NCI-H1436 treated with DMSO at 0.1 percent for 48 hours (cell line): ENCODE measurements at places on chromosomes 5 and 9.
A peak's percentile ranks its signal among the peaks of the same experiment; 100 is the strongest.

DNA sequence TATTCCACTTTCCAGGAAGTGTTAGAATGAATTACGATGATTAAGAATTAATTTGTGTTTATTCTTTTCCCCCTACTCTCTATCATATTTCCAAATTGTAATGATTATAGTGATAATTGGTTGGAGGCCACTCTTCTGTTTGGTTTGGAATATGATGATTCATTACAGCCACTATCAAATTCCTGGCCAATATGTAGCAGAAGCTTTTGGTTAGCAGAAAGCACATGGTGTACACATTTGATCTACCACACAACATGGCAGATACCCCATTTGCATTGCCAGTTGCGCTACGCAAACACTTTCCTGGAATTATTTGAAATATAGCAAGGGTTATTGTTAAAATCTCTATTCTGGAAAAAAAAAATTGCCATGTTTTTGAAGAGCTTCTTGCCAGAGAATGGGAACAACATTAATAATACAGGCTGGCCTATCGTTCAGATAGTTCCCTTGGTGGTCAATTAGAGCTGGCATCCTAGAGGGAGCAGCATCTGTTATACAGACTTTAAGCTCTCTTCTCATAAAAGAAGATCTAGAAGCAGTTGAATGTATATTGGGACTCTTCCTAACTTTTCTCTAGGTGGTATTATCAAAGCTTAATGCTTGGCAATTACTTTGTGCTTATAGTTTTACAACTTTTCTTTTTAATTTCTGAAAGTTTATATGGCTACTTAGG is 455.0 kb upstream of the ACTBL2 start:
- DNase-seq: no peak

GRCh38 chr5:177220576-177220975 is 82.9 kb downstream of the RAB24 start:
- no peak for DNase-seq

DNA sequence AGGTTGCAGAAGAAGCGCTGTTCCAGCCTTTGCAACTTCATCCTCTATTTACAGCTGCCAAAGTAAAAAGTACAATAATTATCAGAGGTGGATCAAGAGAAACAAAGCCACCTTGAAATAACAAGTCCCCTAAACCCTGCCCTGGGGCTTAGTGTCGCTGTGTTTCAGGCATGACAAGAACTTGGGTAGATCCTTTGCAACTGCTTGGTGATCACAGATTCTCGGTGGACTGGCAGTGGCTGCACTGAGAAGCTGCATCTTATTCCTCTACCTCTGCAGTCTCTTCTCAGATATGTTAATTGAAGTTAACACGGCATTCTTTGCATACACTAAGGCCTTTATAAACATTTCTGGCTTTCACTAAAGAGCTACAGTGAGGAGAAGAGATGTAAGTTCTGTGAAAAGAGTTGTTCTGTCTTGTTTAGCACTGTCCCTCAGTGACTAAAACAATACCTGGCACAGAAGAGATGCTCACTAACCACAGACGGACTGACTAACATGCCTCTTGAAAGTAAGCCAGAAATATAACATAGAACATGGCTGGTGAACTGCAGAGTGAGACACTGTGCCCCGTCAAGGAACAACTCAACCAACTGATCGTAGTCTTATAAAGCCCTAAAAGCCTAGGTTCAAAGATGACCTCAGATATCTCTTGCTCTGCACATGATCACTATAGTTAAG is 144.2 kb downstream of the MLLT3 start:
- DNase-seq: no peak

- no peak for DNase-seq
These were observed 336.7 kb upstream of the CLINT1 start for GRCh38 chr5:158195416-158196210.

- DNase-seq: no peak
These were observed 24.7 kb upstream of the CETN3 start for GRCh38 chr5:90434116-90434714.

GRCh38 chr9:120434532-120434931 is 145.4 kb downstream of the CDK5RAP2 start:
- DNase-seq: no peak

- no peak for DNase-seq
These were observed 9.9 kb upstream of the GLIS3 start for GRCh38 chr9:4309806-4310205.

DNA sequence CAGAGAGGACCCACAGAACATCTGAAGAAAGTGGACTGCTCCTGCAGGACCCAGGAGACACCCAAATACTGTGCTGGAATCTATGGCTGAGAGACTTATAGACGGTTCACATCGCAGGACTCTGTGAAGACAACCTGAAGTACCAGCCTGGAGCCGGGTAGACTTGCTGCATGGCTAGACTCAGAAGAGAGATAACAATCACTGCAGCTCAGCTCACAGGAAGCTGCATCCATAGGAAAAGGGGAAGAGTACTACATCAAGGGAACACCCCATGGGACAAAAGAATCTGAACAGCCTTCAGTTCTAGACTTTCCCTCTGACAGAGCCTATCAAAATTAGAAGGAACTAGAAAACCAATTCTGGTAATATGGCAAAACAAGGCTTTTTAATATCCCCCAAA is 26.5 kb upstream of the TRIM36 start:
- no peak for DNase-seq

GRCh38 chr9:117234103-117234502 is 180.8 kb downstream of the ASTN2 start:
- DNase-seq: no peak

DNA sequence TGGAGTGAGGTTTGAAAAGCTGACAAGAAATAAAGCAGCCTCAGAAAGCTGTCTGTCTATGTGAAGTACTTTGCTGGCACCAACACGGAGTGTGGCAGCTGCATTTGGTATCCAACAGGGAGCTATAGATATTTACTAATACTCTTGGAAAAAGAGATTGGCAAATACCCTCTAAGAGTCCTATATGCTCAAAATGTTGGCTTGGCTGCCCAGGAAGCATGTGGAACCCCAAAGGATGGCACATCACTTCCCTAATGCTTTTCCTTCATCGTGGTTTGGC is 398.3 kb downstream of the TLE4 start:
- DNase-seq: no peak

DNA sequence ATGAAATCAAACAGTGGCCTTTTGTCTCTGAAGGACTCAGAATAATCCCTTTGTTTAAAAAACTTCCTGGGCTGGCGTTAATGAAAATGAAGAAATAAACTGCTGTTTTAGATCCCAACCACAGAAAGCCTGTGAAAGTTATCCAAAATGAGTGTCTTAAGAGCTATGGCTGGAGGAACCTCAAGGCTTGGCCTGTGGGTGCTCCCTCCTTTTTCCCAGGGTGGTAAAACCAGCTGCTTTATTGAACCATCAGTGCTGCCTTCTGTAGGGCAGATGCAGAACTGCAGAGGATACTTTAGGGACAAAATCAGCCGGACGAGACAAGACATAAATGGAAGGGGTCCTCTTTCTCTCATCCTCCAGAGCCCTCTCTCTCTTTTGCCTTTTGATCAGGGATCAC is 100.9 kb downstream of the SMARCA2 start:
- no peak for DNase-seq

- DNase-seq: no peak
These were observed 942.4 kb downstream of the CDH12 start for GRCh38 chr5:21910731-21911130.

- DNase-seq: no peak
These were observed 8.5 kb upstream of the DNAJC25 start for GRCh38 chr9:111622626-111623025.

DNA sequence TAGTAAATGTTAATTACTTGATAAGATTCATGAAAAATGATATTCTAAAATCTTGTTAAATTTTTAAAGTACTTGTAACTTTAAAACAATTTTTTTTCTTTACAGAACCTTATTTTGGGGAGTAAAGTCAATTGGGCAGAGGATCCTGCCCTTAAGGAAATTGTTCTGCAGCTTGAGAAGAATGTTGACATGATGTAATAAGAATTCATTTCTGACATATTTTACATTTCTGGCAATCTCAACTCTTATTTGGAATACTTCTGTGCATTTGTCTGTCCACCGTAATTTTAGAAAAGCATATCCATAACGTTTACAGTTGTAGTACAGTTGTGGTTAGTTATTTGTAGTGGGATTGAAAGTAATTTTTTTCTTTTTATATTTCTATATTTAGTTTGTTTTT is 20.2 kb downstream of the CENPH start:
- DNase-seq: no peak

- no peak for DNase-seq
These were observed 26.7 kb downstream of the FBXO10 start for GRCh38 chr9:37549527-37549926.

GRCh38 chr9:28714188-28714587 is 1140.9 kb upstream of the C9orf72 start:
- no peak for DNase-seq

GRCh38 chr5:112686675-112687074 is 51.0 kb upstream of the APC start:
- DNase-seq: no peak

DNA sequence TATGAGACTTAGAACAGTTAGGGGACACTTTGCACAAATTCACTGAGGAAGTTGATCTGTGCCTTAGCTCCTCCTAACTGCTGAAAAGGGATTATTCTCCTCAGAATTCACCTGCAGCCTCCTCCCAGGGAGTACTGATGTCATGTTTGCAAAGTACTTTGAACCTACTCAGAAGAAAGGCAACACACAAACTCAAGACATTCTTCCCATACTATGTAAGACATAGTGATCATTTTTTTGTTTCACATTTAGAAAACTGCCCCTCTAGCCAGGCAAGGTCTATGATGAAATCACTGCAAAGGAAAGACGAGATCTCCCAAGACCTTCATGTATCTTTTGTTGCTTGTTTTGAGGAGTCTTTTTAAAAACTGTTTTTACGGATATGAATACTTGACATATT is 10.6 kb upstream of the VLDLR start:
- DNase-seq: no peak

DNA sequence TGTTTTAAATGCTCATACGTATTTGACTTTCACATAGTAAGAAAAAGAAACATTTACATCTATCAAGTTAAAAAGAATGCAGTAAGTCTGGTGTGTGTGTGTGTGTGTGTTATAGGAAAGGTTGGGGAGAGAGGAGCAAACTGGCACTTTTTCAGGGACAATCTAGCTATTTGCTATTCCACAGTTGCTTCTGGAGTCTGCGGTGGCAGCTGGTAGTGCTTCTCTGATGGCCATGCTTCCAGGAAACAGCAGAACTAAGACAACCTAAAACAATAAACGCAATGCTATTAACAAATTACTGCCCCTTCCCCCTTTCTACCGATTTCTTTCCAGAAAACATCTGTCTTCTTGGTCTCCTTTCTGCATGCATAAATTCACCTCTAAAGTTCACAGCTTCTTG is 70.0 kb upstream of the CDH10 start:
- no peak for DNase-seq

- no peak for DNase-seq
These were observed 29.3 kb downstream of the POLR1E start for GRCh38 chr9:37514999-37515398.

GRCh38 chr9:19020886-19021455 is 12.0 kb downstream of the SAXO1 start:
- DNase-seq: no peak

DNA sequence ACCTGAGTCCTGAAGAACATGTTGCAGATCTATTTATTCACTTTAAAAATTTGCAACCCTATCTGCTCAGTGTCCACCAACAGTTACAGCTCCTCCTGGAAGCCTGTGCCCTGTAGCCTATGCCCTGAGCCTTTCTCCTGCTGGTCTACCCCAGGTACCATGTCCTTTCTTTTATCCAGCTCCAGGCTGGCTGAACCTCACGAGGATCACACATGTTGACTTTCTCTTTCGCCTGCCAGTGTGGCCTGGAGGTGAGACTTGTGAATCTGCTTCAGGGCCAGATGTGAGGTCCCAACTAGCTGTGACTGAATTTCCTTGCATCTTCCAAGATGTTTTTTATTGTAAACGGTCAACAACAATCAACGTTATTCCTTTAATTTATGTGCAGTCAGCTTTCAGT is 70.7 kb downstream of the GDNF start:
- no peak for DNase-seq

GRCh38 chr9:133609311-133610098 is at the start of gene FAM163B:
TSS of gene FAM163B (minus strand) at chr9:133609389. CDS start at chr9:133580223, 29,166 bp downstream.
- DNase-seq: no peak

- no peak for DNase-seq
These were observed 90.1 kb downstream of the MAP1B start for GRCh38 chr5:72197393-72197792.

GRCh38 chr5:99331061-99331460 is 402.3 kb upstream of the CHD1 start:
- peak; percentile 58 for DNase-seq

GRCh38 chr9:94926431-94926800 is 199.9 kb downstream of the AOPEP start:
- DNase-seq: no peak

DNA sequence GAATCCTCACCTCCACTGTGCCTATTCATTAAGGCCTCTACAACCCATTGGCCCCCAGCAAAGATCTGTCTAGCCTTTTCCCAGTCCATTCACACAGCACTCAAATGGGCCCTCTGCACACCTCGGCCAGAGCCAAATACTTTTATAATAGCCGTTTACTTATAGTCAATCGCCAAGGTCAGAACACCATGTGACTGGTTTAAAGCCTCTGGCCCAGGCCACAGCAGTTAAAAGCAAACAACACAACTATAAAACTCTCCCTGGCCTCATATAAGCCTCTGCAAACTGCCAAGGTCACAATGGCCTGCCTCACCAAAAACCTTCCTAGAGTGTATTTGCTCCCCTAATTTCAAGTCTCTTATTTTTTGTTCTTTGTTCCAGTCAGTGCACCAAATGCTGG is 562.6 kb downstream of the CAAP1 start:
- no peak for DNase-seq

- no peak for DNase-seq
These were observed 67.0 kb upstream of the NEK6 start for GRCh38 chr9:124190761-124191160.

DNA sequence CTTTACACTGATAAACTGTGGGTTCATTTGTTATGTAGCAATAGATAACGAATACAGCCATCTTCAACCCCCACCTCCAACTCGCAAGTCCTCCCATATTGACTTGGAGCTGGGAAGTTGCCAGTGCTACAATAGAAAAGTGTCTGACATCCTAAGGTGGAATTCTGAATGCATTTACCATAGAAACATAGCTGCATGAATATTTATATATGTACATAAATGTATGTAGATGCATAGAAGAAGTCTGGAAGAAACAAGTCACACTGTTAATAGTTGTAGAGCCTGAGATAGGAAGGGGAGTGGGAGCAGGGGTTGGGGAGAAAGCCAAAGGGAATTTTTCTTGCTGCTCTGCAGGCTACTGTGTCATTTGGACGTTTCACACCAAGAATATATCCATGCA is 88.1 kb upstream of the SSBP2 start:
- DNase-seq: no peak

DNA sequence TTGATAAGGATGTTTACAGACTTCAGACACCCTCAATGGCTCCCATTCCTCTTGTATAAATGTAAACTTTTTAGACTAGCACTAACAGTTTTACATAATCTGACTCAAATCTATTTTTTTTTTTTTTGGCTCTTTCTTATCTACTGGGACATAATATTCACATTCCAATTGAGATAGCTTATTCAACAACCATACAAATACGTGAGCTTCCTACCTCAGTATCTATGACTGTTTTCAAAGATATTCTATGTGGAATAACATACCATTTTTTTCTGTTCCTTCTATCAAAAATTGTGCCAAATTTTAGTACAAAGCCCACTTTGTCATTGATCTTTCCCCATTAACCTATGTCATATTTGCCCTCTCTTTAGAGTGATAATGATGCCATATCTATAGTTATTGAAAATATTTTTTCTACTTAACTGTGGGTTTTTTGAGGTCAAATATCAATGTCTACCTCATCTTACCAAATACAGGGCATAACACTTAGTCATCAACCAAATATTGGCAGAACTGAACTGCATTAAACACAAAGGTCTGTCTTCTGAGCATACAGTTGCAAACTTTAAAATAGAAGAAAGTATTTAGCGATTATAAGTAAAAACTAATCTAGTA is 482.6 kb downstream of the PTPRD start:
- DNase-seq: no peak
